ENCODE measurements at places on chromosomes 12 and 14.

GRCh38 chr14:35394326-35395013 lies 10.1 kb downstream of the NFKBIA start:
- H3K27ac ChIP-seq = no peak overlapping the region
- no peaks in the 10 kb centered on the region for H3K36me3 ChIP-seq

DNA sequence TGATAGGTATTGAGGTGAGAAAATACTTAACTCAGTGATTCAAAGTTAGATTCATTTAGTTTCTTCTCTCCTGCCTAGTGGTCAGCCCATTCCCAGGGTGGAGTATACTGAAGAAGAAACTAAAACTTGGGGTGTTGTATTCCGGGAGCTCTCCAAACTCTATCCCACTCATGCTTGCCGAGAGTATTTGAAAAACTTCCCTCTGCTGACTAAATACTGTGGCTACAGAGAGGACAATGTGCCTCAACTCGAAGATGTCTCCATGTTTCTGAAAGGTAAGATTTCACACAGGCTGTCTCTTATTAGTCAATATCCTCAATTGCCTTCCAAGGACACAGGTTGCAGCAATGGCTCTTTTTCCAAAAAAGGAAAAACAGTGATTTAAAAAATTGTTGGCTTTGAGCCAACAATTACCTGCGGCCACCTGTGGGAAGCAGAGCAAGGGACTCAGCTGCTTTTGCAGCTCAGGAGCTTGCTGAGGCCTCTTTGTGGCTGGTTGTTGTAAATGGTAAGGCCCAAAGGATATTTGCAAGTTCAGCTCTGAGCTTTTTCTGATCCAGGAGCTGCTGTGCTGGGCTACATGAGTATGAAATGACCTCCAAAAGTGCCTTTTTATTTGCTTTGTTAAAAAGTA lies 33.9 kb downstream of the TPH2 start:
- H3K4me3 ChIP-seq = no peak overlapping the region
- no peak overlapping the region for H3K27ac ChIP-seq
- H3K4me1 ChIP-seq = no peaks in the 10 kb centered on the region

- no peak for DNase-seq
- no peak overlapping the region for H3K4me3 ChIP-seq
- H3K4me1 ChIP-seq = no peaks in the 10 kb centered on the region
- no peaks in the 10 kb centered on the region for H3K36me3 ChIP-seq
- no peak overlapping the region for H3K27ac ChIP-seq
- H3K27me3 ChIP-seq = no peaks in the 10 kb centered on the region
Measured at GRCh38 chr14:32678088-32678487, 260.6 kb upstream of the NPAS3 start.

- H3K4me1 ChIP-seq = no peaks in the 10 kb centered on the region
- no peak for DNase-seq
- no peaks in the 10 kb centered on the region for H3K36me3 ChIP-seq
- H3K27ac ChIP-seq = no peak overlapping the region
Measured at GRCh38 chr14:72796935-72797334, 97.0 kb downstream of the DPF3 start.

- H3K36me3 ChIP-seq = no peaks in the 10 kb centered on the region
- no peaks in the 10 kb centered on the region for H3K4me1 ChIP-seq
- DNase-seq = no peak
- no peak overlapping the region for H3K4me3 ChIP-seq
- H3K27ac ChIP-seq = no peak overlapping the region
Measured at GRCh38 chr14:36113341-36113740, 63.2 kb downstream of the PTCSC3 start.

All from left lung (tissue), 14 donors.